ENCODE measurements at places on chromosomes 12 and 14. TPM values are rescaled to one million over a fixed set of nuclear protein-coding genes. Genes with fewer than 3 reads are reported as not detected.

DNA sequence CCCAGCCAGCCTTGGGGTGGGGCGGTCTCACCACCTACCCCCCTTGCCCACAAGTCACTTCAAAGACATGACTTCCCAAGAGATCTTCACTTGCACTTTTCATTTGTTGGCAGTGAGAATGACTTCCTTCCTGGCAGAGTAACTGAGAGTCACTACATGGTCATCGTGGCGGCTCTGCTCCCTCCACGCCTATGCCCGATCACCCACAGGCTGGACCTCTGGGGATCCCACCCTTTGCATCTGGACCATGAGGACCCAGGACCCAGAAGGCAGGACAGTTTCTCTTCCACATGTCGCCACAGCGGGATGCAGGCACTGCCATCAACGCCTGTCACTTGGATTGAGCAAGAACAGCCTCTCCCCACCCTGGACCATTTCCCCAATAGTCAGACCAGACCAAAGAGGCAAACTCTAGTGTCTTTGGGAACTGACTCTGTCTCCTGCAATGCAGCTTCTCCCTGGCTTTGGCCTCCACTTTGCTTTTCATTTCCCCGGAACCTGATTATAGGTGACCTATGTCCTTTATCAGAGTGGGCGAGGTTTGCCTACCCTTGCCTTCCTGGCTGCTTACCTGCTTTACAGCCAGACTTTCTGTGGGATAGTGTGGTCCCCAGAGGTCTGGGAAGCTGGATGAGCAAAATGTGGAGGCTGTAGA is 3.6 kb downstream of the VDR start:
- no peak for DNase-seq

GRCh38 chr12:133202493-133203343 is 21.4 kb downstream of the ZNF268 start:
- no peak for DNase-seq

- no peak for DNase-seq
Measured at GRCh38 chr14:102164965-102165364, 25.3 kb downstream of the WDR20 start.

DNA sequence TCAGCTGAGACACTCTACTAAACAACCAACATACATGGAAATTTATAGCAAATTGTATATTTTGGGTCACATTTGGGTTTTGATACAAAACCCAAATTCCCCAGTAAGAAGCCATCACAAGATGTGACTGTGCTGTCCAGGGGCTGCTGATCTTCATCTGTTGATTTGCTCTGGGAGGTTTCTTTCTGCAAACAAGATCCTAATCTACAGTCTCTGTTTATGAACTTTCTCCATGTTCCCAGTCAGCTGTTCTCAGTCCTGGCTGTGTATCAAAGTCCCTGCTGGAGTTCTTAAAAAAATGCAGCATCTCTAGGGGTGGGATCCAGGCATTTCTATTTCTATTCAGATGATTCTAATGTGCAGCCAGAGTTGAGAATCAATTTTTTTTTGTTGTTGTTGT is 85.1 kb downstream of the ATP23 start:
- peak; percentile 68 for DNase-seq

PCK2 gene
- 5.3 TPM for polyA plus RNA-seq

DNA sequence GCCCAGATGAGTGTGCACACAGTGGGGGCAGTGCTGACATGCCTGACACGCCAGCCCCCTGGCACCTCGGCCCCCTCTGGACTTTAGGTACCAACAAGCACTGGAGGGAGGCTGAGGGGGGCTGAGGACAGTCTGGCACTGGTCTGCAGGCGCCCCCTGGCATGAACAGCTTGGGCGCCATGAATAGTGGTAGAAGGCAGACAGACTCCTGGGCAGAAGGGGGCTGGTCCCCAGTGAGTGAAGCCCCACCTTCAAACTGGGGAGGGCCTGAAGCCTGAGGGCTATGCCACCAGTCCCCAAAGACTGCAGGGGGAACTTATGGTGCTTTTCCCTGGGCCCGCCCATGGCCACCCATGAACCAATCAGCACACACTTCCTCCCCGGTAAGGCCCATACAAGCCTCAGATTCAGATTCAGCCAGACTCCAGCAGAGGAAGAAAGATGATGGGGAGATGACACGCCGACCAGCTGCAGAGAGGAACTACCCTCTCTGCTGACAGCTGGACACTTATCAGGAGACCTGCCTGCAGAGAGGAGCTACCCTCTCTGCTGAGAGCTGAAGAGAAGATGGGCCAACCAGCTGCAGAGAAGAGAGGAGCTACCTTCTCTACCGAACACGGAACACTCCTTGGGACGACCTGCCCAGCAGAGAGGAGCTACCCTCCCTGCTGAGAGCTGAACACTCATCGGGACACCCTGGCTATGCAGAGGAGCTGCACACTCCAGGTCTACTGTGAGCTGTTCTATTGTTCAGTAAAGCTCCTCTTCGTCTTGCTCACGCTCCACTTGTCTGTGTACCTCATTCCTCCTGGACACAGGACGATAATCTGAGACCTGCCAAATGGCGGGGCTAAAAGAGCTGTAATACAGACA is 324.5 kb downstream of the PCNX1 start:
- no peak for DNase-seq

DNA sequence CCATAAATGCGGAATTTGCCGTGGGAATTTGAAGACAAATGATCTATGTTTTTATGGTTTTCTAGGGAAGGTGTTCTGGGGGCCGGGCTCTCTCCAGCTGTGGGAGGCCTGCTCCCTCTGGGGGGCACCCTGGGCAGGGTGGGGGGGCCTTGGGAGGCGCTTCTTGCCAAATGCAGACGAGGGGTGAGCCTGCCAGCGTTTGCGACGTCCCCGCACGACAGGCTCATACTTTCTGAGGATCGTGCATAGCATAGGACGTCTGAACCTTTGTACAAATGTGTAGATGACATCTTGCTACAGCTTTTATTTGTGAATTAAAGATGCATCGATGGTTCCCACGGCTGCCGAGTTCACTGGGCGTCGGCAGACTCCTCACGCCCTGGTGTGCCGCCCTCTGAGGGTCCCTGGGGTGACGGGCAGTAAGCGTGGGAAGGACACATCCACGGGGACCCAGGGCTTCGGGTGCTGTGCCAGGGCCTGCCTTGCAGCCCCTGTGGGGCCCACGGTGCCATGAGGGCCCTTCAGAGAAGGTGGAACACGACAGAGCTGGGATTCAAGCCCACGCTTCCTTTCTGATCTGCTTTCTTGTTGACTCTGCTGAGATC is 42.3 kb downstream of the KIF26A start:
- DNase-seq, result no peak

DNA sequence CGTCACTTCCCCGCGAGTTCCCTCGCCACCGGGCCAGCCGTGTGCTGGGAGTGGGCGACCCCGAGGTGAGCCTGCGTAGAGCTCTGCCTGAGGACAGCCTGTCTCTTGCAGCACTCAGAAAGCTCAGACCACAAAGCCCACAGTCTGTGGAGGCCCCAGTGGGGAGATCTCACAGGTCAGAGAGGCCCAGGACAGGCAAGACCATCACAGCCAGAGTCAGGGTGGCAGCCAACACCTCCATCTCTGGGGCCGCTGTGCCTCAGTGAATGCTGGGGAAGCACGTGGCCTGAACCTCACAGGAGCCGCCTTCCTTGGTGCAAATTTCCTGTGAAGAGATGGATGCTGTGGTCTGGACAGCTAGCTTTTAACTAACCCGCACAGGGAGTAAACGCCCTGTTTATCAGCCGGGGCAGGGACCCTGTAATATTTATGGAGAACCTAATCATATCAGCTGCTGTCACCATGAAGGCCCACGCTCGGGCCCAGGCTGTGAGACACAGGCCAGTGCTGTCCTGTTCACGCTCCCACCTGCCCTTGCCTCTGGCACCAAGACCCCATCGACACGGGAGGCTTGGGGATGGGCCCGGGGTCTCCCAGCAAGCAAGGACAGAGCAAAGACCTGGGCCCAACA is 56.9 kb downstream of the CDC42BPB start:
- DNase-seq, result no peak

HSP90B1 gene
- 416 TPM for polyA plus RNA-seq

GRCh38 chr12:77392467-77393088 is 327.2 kb upstream of the E2F7 start:
- no peak for DNase-seq

DNA sequence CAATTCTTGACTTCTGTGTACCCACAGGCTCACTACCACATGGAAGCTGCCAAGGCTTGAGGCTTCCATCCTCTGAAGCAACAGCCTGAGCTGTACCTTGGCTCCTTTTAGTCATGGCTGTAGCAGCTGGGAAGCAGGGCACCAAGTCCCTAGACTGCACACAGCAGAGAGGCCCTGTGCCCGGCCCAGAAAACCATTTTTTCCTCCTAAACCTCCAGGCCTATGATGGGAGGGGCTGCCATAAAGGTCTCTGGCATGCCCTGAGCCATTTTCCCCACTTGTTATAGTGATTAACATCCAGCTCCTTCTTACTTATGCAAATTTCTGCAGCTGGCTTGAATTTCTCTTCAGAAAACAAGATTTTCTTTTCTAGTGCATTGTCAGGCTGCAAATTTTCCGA is 121.8 kb downstream of the RPS6KA5 start:
- no peak for DNase-seq

DPPA3 gene
- not detected for polyA plus RNA-seq

DNA sequence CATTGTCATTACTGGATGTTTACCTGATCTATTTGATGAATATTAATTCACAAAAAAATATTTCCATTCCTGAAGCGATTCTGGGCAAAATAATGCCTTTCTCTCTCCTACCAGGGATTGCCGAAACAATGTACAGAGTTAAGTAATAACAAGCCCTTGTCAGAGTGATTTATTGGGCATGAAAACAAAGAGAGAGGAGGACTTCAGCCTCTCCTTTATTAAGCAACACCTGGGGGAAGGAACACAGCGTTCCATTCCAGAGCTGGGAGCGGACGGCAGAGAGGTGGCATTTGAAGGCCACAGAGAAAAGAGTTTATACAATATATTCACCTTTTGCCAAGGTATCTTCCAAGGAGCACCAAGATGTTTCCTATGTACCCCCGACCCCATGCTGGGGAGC is 165.8 kb downstream of the KSR2 start:
- DNase-seq, result no peak

DNA sequence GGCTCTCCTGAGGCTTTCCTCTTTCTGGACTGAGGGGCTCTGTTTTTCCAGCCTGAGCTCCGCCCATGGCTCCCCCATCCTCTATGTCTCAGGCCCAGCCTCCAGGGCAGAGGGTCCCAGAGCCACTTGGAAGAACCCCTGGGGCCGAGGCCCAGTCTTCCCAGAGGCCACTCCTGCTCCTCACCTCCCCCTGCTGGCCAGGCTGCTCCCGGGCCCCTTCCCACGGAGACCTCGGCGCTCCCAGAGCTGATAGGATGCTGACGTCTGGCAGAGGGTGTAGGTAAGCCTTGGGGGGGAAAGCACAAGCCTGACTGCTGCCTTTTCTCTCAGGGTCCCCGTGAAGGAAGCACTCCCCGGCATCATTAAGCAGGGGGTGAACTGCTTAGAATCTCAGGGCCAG is 51.4 kb downstream of the ERH start:
- no peak for DNase-seq

POTEG gene
- 0.08 TPM for polyA plus RNA-seq

DNA sequence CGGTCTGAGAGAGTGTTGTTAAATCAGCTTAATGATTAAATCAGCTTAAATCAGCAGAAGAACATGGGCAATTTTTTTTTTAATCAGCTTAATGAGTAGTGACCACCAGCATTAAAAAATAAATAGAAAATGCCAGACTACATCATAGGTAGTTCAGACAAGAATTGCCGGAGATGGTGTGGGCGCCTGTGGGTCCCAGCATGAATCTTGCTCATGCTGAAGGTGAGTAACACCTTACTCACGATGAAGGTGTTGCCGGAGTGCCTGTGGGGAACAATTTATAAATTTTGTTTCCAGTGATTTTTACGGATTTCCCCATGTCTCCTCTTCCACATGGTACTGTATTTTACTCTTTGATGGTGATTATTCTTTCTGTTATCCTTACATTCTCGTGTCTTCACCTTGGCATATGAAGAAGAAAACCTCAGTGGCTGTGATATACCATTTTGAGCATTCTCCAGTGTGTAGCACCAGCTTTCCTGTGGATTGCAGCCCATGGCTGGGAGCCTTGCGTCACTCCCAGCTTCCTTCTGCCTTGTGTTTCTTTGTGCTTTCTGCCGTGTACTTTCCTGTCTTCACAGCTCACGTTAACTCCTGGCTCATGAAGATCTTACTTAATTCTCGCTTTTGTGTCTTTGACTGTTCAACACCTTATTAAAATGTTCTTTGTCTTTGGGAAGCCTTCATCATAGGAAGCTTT is 4.7 kb downstream of the TDRD9 start:
- DNase-seq, result no peak

DNA sequence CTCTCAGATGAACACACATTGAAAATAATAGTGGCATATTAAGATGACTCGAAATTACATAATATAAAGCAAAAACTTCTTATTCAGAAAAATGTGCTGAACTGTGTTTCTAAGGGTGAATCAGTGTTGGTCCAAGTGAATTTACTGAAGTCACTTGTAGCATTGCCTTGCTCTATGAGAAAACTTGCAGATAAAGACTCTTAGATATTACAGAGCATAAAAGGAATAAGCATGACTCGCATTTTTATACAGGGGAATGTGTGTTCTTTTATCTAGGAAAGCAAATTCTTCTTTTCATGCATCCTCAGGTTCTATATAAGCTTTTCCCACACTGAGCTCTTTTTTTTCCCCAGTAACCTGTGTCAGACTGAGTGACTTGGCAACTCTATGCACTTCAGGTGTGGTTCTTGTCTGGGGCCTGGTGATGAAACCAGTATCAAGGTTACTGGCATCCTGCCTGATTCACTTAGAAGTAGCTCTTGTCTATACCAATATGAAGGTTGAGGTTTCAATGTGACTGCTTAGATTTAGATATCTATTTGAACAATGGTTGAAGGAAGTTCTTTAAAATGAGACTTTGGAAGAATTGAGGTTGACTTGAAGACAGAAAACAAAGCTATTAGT is 76.1 kb downstream of the OTOGL start:
- DNase-seq, result no peak

CIT gene
- polyA plus RNA-seq, result 9.0 TPM

DNA sequence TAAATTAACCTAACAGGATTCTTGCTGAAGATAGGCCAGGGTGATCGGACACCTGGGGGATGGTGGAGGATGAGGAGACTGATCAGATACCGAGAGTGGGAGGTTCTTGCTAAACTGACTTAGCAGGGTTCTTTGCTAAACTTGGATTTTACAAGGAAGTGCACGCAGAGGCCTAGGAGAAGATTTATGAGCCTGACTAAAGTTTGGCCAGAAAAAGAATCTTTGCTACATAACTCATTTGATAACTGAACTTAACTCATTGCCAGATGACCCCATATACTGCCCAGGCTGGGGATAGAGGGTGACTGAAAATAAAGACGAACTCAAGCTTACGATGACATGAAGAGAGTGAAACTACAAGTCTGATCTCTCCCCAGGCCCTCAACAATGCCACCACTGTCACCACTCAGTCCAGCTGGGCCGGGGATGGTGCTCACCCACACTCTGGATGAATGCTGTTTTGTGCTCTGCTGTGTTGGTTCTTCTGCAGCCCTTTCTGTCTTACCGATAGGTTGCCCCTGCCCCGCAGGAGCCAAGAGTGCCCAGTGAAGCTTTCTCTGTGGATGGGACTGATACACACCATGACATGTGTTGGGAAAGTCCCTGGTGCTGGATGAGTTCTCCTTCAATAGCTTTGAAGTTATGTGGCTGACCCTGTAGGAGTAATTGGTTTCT is 29.0 kb downstream of the PPFIBP1 start:
- DNase-seq, result no peak

ATL1 gene
- polyA plus RNA-seq, result 6.1 TPM

- DNase-seq, result no peak
Measured at GRCh38 chr14:45705940-45706534, 453.0 kb upstream of the MIS18BP1 start.

WIF1 gene
- polyA plus RNA-seq, result 6.6 TPM

SERPINA9 gene
- not detected for polyA plus RNA-seq

ASIC1 gene
- polyA plus RNA-seq, result 10.1 TPM
